ENCODE measurements at places on chromosomes 16 and 17.

DNA sequence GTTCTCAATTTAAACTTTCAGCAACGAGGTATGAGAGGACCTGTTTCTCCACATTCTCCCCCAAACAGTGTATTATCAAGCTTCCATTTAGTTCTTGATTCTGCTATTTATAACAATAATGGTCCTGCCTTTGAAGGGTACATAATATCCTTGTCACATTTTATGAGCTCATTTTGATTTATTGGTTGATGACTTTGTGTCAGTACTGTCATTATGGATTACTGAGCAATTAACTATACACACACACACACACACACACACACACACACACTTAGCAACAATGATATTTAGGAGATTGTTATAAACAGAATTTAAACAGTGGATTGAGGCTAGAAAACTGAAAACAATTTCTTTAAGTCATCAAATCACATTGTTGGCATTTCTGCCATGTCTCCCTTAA lies 7.0 kb downstream of the TMIGD1 start:
- DNase-seq: no peak

- DNase-seq: peak; percentile 51
These were observed 15.8 kb downstream of the SNX20 start for GRCh38 chr16:50665128-50665878.

DNA sequence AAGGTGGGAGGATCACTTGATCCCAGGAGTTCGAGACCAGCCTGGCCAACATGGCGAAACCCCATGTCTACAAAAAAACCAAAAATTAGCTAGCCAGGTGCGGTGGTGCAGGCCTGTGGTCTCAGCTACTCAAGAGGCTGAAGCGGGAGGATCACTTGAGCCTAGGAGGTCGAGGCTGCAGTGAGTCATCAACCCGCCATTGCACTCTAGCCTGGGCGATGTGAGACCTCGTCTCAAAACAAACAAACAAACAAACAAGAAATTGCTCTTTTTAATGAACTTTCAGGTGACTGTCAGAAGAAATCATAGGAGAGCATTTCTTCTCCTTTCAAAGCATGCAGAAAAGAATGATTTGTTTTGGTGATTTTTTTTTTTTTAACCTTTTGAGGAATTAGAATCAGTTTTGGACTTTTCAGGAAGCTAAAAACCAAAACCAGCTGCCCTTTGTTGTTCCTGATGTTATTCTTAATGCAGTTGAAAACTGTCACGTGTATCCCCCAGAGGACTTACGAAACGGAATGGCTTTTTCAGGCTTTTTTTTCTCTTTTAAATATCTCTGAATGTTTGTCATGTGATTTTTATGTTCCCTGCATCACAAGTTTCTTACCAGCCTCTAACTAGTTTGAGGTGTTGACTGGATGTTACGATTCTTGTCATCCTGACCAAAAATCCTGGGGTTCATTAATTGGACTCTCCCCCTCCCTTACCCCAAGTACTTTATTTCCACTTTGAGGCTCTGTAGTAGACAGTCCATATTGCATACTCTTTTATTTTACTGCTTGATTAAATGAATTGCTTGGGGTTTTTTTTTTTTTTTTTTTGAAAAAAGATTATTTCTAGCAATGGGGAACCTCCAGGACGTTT lies 34.1 kb downstream of the SNX29 start:
- no peak for DNase-seq

- DNase-seq: no peak
These were observed 26.3 kb downstream of the SEC14L5 start for GRCh38 chr16:4984174-4984990.

DNA sequence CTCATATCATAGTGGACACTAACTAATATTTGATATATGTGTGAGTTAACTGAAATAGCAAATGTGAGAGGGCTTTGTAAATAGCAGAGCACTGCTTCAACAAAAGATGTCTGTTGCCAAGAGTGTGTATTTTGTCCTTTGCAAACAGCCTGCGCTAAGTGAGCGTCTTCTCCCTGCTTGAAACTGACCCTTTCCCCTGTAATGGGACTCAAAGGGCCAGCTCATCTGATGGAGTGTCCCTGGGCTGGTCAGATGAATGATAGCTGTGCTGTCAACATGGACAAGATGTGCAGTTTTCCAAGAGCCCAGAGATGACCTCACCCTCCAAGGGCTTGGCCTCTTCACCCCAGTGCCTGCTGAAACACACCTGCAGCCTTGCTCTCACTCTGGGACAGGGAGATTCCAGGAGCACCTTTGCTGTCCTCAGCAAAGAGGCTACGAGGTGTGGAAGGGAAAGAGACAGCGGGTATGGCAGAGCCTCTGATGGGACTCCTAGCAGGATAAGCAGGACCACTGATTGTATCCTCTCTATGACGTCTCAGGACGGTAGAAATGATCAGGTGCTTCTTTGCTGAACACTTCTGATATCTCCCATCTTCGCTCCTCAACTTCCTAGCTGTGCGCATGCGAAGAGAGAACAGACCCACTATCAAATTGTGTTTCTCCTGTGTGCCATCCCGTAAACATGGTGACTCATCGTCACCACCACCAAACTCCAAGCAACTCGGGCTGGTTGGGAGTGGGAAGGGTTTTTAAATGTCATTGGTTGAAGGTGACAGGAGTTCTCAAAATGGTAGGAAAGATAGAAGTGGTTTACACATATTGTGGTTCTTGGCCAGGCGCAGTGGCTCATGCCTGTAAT lies 35.8 kb upstream of the TBX2 start:
- no peak for DNase-seq
